ENCODE measurements at places on chromosomes 12 and 14. TPM values are rescaled to one million over a fixed set of nuclear protein-coding genes. Genes with fewer than 3 reads are reported as not detected.

GRCh38 chr12:63976902-63977395, 132.4 kb downstream of the SRGAP1 start:
- DNase-seq, result no peak

DNA sequence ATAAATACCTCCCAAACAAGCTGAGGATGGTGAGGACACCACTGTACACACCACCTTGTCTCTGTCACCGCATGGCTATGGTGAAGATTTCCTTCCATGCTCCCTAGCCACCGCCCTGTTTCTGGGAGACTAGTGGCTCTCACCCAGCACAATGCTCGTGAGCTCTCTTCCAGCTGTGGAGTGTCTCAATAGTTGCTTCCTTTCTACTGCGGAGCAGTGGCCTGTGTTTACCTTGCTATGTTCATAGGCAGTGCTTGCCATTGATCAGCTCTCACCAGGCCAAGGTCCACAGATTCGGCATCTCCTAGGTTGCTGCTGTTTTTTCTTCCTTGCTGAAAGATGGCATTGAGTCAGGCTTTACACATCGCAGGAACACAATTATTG, 313.6 kb upstream of the RTL1 start:
- no peak for DNase-seq

- peak; percentile 54 for DNase-seq
Measured at GRCh38 chr14:32602699-32603098, 273.6 kb downstream of the AKAP6 start.

The CDCA4 gene
- 23.5 TPM for total RNA-seq

- peak; percentile 78 for DNase-seq
Measured at GRCh38 chr12:7108003-7108795, 815 bp downstream of the C1RL start.

The LRRK2 gene
- 25.2 TPM for total RNA-seq

- DNase-seq, result no peak
Measured at GRCh38 chr12:90917431-90917830, 37.5 kb downstream of the CCER1 start.

The BTBD6 gene
- 65.8 TPM for total RNA-seq

DNA sequence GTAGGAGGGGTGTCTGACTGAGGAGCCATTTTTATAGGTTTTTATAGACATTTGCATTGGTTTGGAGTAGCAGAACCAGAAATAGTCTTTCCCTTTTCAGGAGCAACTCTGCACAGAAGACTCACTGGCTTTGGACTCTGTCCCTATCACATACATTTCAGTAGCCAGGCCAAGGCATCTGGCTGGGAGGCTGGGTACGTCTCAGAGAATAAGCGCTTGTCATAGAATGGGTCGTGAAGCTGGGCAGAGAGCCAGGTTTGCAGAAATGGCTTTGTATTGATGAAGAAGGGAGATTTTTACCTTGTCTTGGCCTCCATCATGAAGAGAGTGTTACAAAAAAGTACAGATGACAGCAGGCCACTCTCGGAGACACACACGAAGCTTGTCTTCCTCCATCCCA, 98.6 kb downstream of the CACNA1C start:
- no peak for DNase-seq

DNA sequence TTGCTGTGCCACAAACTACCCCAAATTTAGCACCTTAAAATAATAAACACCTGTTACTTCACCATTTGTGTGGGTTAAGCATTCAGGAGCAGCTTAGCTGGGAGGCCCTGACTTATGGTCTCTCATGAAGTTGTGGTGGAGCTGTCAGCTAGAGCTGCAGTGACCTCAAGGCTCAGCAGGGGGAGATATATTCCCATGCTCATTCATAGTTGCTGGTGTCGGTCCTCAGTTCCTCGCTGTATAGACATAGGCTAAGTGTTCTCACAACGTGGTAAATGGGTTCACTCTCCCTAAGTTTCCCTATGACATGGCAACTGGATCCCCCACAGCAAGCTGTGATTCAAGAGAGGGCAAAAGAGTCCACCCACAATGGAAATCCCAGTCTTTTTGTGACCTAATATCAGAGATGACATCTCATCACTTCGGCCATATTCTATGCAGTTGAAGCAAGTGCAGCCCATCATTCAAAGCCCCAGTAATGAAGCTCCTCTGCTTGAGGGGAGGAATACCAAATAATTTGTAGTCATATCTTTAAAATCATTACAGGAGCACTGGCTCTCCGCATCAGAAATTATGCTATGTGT, 41.1 kb downstream of the PRB3 start:
- DNase-seq, result peak; percentile 15

The POTEG gene
- total RNA-seq, result not detected

The SOAT2 gene
- not detected for total RNA-seq

GRCh38 chr14:85088192-85088591, 441.8 kb upstream of the FLRT2 start:
- no peak for DNase-seq

The FSCB gene
- total RNA-seq, result 0.10 TPM

- no peak for DNase-seq
Measured at GRCh38 chr14:81561084-81561775, 27.6 kb upstream of the SEL1L start.

GRCh38 chr12:22731236-22731635, 106.3 kb downstream of the ETNK1 start:
- DNase-seq, result no peak

DNA sequence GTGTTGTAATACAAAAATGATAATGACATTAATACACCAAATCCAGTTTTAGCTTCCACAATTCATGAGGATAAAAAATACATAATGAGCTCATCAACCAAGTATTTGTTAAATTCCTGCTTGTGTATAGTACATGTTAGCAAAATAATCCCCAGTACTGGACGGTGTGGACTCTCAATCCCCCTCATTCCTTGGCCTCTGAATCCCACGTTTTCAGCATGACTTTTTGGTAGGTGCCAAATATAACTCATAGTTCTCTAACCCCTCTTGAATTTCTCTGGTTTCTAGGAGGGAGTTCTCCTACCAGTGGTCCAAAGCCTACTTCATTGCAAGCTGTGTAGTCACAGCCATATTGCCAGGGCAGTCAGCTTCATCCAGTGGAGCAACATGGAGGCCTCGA, 41.4 kb upstream of the EPS8 start:
- no peak for DNase-seq

GRCh38 chr14:75454963-75455546, 27.2 kb downstream of the JDP2 start:
- peak; percentile 79 for DNase-seq

- no peak for DNase-seq
Measured at GRCh38 chr14:72609205-72609916, 284.5 kb downstream of the DPF3 start.

- peak; percentile 74 for DNase-seq
Measured at GRCh38 chr12:43282106-43282505, 269.9 kb downstream of the ADAMTS20 start.

- peak; percentile 98 for DNase-seq
Measured at GRCh38 chr12:58920102-58920960, at the start of gene LRIG3. LRIG3 (minus strand) TSS chr12:58920504; CDS start chr12:58920235, 269 bp downstream.

GRCh38 chr12:76888775-76889174, 10.0 kb upstream of the CSRP2 start:
- DNase-seq, result no peak

The NEUROD4 gene
- total RNA-seq, result not detected

DNA sequence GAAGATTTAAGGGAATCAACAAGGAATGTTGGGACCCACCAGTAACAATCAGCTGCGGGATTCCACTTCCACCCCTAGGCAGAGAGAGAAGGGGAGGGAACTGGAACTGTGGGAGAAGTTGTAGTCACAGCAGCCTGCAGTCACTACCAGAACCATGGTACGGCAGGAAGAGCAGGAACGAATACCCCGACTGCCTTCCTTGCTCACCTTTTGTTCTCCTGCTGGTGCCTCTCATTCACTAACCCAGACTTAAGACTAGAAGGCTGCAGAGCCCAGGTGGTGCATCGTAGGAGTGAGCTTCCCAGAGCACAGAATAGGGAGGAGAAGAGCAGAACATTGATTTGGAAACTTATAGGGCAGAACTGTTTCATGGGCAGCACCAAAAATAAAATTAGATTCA, 154.2 kb downstream of the DYRK2 start:
- DNase-seq, result no peak

DNA sequence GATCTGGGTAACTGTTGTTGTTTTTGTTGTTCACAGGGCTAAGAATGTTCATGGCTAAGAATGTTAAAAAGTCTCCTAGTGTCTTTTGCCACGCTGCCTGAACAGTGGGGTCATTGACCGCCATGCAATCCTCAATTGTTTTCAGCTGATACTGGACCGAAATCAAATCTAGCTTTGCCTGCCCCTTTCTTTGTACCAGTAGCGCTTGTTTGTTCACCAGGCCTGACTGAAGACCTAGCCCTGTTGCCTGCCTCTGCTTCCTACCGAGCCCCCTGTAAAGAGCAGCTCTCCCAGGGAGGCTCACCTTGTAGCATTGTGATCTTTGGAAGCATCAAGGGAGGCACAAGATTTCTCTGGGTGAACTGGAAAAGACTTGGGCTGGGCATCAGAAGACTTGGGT, 6.7 kb downstream of the PSEN1 start:
- no peak for DNase-seq

DNA sequence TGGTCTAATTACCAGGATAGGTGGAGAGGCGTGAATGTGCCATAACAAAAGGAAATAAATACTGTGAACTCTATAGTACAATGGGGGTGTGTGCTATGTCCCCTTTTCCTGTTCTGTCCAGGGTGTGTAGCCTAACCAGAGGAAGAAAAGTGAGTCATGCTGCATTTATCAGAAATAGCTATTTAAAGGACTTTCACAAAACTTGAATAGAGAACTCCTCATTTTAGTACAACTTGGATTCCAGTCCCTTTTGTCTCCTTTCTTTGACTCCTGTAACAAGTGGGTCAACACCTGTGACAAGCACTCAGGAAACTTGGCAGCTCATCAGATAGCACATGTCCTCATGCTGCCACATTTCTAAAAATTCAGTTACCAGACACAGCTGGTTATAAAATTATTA, 123.4 kb downstream of the CCDC91 start:
- DNase-seq, result peak; percentile 73

DNA sequence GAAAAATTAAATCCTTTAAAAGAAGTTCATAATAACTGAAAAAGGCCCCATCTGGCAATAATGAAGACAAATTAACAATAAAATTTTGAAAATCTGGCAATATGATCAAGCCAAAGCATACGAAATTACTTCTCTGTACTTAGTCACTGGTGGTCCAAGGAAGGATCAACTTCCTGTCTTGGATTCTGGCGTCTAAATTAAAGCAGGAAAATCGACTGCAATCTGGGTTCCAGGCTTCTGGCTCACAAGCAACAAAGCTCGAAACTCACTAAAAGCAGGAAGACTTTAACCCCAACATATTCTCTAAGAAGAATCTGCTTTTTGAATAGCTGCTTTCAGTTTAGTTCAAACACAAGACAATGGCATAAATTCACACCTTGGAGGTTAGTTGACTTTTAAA, 49.7 kb downstream of the LRIG3 start:
- peak; percentile 56 for DNase-seq

- peak; percentile 42 for DNase-seq
Measured at GRCh38 chr14:24080888-24081738, 9.8 kb downstream of the CPNE6 start.

The PAWR gene
- total RNA-seq, result 27.7 TPM

- no peak for DNase-seq
Measured at GRCh38 chr12:9662488-9662887, 7.0 kb upstream of the CLEC2D start.

- DNase-seq, result no peak
Measured at GRCh38 chr12:81722004-81722403, 37.1 kb downstream of the PPFIA2 start.

GRCh38 chr12:2422591-2422990, 369.8 kb downstream of the CACNA1C start:
- no peak for DNase-seq

The TMEM233 gene
- 0.92 TPM for total RNA-seq

All from tongue (tissue), 3 donors.